AG09309 (cell line): ENCODE measurements at places on chromosomes 11 and 22.

DNA sequence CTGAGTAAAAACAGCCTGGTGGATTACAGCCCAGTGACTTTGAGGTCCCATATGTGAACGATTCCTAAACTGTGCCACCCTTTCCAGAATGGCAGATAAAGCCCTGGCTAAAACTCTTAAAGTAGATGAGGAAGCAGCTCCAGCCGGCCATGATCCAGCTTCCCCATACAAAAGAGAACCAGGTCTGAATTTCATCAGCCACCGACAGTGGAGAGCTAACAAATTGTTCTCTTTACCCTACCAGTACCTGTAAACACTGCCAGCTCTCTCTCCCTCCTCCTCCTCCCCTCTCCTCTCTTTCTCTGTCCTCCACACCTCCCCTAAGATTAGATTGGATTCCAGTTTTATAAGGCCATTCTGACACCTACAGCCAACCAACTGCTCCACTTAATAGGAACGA is 176.9 kb downstream of the DSCAML1 start:
- no peak for DNase-seq

GRCh38 chr22:25880524-25880923 is 138.5 kb downstream of the MYO18B start:
- DNase-seq: no peak

DNA sequence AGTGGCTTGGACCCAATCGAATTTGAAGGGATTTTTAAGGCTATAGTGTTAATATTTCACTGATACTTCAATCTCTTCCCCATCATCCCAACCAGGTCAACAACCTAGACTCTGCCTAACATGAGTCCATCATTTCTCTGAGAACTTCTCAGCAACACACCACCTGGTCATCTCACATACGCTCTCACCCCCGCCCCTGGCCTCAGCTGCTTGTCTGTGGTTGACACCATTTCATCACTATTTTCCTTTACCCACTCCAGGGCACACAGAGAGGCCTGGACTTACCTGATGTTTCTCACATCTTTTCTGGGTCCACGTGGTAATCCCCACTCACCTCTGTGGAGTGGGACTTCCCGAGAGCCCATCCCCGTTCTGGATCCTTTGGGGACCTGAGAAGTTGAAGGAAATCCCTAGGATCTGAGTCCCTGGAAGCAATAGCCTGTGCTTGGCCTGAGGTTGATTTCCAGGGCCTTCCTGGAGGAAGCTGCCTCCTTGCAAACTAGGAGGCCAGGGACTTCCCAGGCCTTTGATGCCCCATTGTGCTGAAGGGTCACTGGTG is 3.2 kb downstream of the P2RX3 start:
- no peak for DNase-seq

DNA sequence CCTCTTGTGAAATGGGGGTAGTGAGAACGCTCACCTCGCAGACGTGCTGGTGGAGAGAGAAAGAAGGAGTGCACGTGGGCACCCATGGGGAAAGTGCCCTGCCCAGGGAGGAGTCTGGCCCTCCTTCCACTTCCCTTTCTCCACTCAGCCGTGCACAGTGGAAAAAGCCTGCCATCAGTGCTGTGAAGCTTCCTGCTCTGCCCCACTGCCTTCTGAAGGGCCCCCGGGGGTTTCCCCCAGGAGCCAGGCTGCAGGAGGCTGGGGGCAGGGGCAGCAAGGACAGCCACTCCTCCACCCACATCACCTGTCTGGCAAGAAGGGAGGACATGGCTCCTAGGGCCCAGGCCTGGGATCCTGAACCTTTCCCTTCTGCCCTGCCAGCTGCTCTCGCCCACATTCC is 7.6 kb downstream of the TP53I11 start:
- no peak for DNase-seq
